Activated T-helper 1 cell treated with anti-CD3 and anti-CD28 coated beads, Interleukin-12 subunit alpha, Interleukin-12 subunit beta, Interleukin-2, Interleukin-4 antibody, amounts not matched to agents 30 ng/mL and 10 ng/mL and 1 ng/mL, durations not matched to agents 14 hours and 24 hours and 36 hours (primary cell): ENCODE measurements at places on chromosomes 11 and 22. TPM values are rescaled to one million over a fixed set of nuclear protein-coding genes. Genes with fewer than 3 reads are reported as not detected.

CARD10 gene
- total RNA-seq = not detected in 2 replicates

CCDC86 gene
- total RNA-seq = 88.2 and 92.2 TPM in 2 replicates

DTX4 gene
- 0.05 TPM in 2 replicates for total RNA-seq

PRSS23 gene
- total RNA-seq = 77.2 and 83.0 TPM in 2 replicates
